Globus pallidus (tissue), 1 donor: ENCODE measurements at places on chromosomes 6 and 20.

- no peak for DNase-seq
Measured at GRCh38 chr20:57593134-57593886, 26.9 kb downstream of the ZBP1 start.

GRCh38 chr6:17740559-17741220, 34.0 kb upstream of the NUP153 start:
- no peak for DNase-seq

DNA sequence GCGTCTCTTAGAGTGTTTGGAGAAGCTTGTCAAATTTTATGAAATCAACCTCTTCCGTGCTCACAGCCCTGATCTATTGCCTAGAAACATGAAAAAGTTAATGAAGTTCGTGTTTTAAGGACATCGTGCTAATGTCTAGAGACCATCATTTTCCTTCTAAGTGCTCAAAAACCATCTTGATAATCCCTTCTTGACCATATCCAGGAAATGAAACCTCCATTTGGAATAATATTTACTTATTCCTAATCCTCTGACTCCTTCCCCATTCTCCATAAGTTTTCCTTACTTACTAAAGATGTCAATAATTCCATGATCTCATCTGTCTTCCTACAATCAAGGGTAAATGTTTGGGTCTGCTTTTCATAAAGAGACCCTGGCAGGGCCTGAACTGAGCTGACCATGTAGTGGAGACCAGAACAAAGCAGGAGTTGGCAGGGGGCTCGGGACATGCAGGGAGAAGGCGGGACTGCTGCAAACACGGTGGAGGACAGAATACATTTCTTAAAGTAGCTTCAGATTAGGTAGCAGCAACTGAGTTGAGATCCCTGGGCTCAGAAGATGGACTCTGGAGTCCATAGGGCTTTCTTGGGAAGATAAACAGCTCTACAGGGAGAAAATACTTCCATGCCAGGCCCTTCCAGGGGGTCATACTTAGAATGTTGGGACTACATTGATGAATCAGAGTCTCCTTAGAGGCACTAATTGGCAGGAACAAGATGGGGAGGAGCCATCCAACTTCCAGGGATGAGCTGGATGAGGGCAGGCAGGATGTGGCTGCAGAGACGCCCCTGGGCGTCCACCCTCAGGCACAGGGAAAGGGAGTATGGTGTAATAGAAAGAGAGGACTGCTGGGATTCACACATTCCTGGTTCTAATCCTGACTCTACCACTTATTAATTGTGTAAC, 100.7 kb downstream of the RIN2 start:
- no peak for DNase-seq

GRCh38 chr6:122853259-122853995, 64.4 kb downstream of the SMPDL3A start:
- no peak for DNase-seq

DNA sequence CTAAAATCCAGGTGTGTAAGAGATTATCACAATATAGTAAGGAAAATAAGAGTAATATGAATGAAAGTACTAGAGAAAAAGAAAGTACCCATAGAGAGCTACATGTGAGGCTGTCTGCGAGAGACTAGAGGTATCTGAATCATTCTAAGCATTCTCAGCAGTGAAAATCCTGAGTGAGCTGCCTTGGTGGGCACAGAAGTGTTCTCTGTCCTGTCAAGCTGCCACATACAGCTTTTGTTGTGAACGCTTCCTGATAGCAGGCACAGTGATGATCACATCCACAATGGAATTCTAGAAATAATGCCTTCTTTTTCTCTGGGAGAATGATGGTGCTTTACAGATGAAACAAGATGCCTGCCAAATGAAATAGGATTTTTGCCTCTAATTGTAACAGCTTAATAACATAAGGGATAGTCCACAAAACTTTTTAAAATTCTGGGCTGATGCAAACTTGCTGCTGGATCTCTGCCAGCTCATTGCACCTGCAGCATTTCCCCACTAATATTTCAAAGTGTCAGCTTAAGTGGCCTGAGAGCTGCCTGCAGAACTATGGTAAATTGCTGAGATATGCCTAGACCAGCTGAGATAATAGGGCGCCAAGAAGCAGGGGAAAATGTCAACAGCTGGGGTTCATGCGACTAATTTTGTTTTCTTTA, 620.5 kb downstream of the DOK5 start:
- DNase-seq, result no peak

- DNase-seq, result no peak
Measured at GRCh38 chr6:56934876-56935275, 20.0 kb upstream of the BEND6 start.

DNA sequence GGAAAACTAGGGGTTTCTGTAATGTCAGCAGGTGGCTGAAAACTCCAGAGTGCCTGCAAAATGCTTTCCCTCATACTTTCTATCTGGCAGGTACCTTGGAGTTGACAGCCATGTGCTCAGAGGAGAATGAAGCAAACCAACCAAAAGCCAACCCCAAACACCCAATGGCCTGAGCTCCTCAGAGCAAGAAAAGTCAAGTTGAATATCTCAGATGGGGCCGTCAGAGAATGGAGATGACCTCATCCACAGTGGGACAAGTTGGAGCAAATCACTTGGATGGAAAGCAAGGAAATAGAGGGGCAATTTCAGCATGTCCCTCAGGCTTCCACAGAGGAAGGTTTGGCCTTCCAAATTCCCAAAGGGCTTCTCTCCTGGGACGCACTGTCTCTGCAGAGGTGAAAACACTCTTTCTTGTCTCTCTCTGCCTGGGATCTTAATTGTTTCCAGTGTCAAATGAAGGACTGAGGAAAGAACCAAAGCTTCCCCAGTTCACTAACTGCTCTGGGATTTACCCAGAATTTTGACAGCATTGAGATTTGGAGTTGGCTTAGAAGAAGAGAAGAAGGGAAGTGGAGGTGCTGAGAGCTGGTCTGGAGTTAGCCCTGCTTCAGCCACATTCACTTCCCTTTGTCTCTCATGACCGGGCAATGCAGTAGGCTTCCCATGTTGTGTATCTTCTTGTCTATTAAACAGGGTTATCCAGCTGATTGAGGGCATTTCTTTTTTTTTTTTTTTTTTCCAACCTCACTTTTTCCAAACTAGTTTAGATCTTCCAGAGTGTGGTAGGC, 42.2 kb downstream of the PRND start:
- peak; percentile 42 for DNase-seq

- no peak for DNase-seq
Measured at GRCh38 chr20:5663396-5663795, 86.8 kb upstream of the SHLD1 start.

GRCh38 chr20:32528171-32528891, 56.8 kb downstream of the NOL4L start:
- no peak for DNase-seq

GRCh38 chr20:24199501-24199900, 210.9 kb upstream of the GGTLC1 start:
- DNase-seq, result no peak

DNA sequence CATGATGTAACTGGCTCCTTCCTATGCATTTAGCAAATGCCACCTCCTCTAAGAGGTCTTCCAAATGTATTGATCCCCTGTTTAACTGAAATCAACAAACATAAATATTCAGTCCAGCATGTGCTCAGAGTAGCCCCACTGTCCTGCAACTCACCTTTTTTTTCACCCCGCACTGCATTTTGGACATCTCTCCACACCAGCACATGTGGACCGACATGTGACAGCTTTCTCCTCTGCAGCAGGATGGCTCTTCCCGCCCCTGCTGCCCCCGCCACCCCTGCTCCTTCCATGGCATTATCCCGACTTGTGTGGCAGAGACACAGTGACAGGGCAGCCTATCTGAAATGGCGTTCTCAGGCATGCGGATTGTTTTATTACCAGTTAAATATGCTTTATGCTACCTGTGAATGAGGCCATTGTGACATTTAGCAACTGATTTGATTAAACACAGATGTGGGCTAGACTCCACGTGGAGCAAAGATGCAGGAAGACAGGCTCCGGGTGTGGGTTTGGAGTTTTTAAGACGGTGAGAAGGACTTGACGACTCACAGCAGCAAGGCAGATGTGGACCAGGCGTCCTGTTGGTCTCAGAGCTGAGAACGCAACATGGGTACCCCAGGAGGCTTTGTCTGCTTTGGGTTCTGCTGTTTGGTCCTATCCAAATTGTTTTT, 161.2 kb downstream of the EYA2 start:
- no peak for DNase-seq

GRCh38 chr6:166342349-166343149, at the start of gene SFT2D1:
SFT2D1 (minus strand) TSS chr6:166342545; CDS start chr6:166342481, 64 bp downstream.
- DNase-seq, result peak; percentile 75

DNA sequence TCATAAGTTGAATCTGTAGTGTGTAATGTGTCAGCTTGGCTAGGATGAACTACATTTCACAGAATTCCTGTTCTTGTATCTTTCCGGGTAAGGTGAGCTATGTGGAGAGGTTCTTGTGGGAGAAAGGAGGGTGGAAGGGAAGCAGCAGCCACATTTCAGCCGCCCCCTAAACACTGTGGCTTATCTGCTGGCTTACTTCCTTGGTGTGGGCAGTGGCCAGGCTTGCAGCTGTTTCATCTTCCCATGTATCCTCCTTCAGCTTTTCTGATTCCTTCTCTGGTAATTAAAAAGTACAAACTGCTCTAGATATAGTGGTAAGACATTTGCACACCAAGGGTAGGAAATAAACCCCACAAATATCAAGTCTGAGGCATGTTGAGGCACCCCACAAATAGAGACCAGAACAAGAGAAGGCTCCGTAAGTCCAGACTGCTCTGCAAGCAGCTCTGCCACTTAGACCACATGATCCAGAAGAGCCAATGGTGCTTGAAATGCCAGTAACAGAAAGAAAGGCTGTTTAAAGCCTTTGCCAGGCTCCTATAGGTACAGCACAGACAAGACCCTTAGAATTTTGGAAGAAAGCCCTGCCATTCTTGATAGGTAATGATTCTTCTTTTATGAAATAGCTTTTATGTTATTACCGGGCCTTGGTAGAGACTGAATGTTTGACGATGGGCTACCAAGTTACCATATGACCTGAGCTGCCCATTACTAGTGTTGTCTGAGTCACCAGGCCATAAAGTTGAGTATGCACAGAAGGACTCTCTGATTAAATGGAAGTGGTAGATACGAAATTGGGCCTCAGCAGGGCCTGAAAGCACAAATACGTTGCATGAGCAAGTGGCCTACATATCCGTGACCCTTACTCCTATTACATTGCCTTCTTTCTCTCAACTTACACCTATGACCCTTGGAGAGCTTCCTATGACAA, 215.0 kb upstream of the SGK1 start:
- peak; percentile 52 for DNase-seq

DNA sequence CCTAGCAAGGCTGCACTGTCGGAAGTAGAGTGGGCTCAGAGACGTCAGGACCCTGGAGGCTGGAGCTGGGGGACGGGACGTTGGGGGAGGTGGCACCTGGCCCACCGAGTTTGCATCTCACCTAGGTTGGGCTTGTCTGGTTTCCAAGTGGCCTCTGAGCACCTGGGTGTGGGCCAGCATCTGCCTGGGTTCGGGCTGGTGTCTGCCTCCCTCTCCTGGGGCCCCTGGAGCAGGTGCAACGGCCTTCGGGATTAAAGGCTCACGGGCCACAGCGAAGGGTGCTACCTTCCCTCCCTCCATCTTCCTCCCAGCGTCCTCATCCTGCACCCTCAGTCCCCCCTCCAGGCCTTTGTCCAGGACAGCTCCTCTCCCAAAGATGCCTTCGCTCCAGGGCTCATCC, 6.0 kb downstream of the HRH3 start:
- no peak for DNase-seq
